ENCODE measurements at places on chromosomes 7 and 10. TPM values are rescaled to one million over a fixed set of nuclear protein-coding genes. Genes with fewer than 3 reads are reported as not detected.

The CCDC172 gene
- total RNA-seq = not detected

The PDZD7 gene
- total RNA-seq = 0.64 TPM

DNA sequence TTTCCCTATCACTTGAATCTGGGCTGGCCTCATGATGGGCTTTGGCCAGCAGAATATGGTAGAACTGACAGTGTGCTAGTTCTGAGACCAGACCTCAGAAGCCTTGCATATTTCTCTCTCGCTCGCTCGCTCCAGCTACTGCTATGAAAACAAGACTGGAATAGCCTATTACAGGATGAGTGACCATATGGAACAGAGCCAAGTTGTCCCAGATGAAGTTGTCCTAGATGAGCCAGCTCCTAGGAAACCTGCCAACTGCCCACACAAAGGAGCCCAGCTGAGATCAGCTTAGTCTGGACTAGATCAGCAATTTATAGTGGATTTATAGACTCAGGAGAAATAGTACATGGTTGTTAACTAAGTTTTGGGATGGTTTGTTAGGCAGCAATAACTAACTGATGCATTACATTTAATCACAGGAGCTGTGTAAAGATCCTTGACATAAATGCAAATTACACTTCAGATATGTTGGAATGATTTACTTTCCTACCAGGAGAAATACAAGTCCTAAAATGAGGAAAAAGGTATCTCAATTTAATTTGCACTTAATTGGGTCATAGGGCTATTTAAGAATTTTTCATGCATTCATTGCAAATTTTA, 6.8 kb upstream of the HECW1 start:
- H3K27ac ChIP-seq = no peak overlapping the region
- no peak overlapping the region for H3K4me3 ChIP-seq
- peaks cover 22% of the 10 kb centered on the region for H3K27me3 ChIP-seq
- DNase-seq = no peak

GRCh38 chr7:45258533-45259226, 101.1 kb downstream of the RAMP3 start:
- no peak for DNase-seq
- H3K27ac ChIP-seq = no peak overlapping the region
- H3K36me3 ChIP-seq = no peaks in the 10 kb centered on the region
- H3K27me3 ChIP-seq = peaks cover 11% of the 10 kb centered on the region
